ENCODE measurements at places on chromosomes 7 and 10.

DNA sequence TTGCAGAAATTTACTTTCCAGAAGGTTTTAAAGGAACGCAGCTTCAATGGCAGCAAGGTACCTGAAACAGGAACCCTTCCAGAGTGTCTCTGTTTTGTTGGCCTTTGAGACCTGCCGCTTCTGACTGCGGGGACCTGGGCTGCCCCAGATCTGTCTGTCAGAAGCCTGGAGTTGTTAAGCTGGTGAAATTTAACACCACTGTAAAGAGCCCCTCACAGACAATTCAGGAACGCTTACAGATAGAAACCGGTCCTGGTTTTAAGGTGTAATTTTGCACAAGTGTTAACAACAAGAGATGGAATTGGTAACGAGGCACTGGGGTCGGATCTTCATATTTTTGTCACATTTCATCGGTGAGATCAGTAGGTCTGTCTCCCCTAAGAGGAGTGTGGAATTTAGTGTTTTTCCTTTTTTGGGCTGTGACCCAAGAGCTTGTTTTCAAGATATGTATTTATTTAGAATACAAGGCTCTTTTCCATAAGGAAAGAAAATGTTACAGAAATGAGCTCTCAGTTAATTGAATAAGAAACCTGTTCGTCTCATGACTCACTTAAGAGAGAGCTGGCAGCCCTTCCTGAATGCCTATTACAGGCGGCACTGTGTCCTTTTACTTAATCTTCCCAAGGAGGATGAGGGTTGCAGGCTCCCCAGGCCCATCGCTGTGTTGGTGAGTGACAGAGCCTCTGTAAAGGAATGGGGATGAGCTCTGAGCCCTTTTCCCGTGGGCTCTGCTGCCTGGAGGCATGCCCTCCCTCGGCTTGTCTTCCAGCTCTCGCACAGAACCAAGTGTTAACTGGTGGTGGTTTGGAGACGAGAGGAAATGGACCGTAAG, 168.7 kb downstream of the CUX1 start:
- DNase-seq = no peak

DNA sequence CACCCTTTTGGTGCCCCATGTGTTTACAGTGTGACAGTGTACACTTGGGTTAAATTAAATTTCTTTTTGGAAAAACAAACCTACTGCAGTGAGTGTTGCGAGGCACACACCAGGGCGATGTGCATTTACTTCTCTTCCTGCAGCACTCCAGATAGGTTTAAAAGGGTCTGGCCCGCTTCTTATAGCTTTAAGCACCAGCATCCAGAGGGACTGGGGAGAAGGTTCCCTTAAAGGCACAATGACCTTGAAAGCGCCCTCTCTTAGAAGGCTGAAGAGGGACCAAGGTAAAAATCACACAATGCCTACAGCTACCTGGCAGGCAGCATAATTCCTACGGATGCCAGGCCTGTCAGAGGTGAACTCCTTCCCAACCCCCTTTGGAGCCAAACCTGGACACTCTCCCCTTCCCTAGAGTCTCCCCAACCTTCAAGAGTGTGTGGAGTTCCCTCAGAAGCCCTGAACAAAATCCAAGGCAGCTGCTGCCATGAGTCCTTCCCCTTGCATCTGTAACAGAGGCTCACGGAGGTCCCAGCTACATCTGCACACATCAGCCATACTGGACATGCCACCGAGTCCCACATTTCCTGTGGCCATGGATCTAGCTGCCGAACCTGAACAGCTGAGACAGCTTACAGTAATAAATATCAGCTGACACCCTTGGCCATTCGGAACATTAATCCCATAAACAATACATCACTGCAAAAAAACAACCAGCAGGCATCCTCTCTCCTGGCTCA, 33.2 kb downstream of the TRIM8 start:
- no peak for DNase-seq

DNA sequence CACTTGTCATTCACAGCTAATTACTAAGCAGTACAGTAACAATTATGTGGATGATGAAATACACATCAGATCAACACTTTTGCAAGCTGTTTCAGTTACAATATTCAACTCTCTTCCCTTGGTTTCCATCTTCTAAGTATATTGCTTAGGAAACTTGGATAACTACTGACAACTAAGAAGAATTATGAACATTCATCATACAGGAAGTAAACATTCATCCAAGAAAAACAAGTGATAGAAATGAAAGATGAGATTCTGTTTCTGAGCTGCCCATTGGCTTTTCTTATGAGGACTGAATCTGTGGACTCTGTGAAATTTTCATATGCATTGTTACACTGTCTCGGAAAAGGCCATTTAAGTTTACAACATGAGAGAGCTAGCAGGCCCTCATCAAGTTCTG, 240.2 kb downstream of the PRKG1 start:
- DNase-seq = no peak

- no peak for DNase-seq
Observed at GRCh38 chr10:121668314-121669027, 70.2 kb upstream of the FGFR2 start.

GRCh38 chr7:156842740-156843140, 50.2 kb downstream of the LMBR1 start:
- no peak for DNase-seq

DNA sequence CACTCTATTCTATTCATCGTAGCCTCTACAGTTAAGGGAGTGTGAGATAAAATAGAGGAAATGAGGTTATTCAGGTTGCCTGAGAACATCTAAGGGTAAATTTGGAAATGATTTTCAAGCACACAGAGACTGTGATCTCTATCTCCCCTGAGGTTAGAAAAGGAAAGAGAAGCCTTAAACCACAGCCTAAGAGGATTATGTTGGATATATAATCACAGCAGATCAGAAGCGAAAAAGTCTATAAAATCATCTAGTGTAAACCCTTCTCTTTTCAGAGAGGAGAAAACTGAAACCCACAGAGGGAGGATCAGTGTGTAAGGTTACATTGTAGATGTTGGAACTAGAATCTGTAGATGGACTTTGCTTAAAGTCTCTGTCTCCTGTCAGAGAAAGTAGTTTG, 90.6 kb upstream of the SEMA3E start:
- no peak for DNase-seq

DNA sequence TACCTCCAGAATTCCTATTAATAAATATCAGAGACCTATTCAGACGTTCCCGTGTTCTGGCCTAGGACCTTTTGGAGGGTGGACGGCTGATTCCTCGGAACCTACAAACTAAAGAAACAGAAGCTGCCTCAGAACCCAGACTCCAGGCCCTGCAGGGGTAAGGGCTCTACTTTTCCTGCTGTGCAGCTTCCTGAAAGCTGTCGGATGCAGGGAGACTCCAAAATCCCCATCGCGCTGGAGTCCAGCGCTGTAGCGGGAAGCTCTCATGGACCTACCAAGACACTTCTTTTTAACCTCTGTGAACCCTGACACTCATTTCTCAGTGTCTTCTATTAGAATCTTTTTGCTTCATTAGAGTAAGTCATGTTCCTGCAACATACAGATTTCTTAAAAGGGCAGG, 244.5 kb upstream of the PITRM1 start:
- no peak for DNase-seq

DNA sequence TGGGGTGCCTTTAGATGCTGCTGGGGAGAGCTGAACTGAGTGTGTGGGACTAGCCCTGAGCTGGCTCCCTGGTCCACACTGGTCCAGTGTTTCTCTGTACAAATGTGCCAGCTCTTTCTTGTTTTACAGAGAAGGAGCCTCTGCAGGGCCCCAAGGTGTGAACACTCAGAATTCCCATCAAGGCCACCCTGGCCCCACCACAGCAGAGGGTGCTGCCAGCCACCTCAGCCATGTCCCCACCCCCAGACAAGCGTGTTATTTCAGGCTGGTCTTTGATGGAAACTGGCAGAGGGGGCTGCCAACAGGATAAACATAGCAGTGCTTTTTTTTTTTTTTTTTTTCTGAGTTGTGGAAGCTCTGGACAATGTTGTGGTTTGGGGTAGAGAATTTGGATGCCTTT, 68.5 kb upstream of the LRRC18 start:
- no peak for DNase-seq

DNA sequence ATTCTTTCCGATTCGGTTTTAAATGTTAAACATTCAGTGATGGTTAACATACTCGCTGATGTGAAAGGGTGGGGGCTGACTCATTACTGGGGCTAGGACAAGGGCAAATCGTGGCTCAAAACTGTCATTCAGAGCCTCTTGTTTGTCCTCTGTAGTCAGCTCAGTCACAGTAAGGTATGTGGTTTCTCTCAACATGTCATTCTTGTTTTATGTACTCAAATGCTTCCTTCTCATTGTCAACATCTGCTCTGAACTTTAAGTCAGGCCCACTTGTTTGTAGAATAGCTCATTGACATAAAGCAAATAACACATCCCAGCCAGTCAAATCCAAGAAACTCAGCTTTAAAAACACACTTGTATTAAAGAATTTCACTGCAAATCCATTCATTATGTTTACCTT, 7.3 kb downstream of the SLC16A9 start:
- no peak for DNase-seq

DNA sequence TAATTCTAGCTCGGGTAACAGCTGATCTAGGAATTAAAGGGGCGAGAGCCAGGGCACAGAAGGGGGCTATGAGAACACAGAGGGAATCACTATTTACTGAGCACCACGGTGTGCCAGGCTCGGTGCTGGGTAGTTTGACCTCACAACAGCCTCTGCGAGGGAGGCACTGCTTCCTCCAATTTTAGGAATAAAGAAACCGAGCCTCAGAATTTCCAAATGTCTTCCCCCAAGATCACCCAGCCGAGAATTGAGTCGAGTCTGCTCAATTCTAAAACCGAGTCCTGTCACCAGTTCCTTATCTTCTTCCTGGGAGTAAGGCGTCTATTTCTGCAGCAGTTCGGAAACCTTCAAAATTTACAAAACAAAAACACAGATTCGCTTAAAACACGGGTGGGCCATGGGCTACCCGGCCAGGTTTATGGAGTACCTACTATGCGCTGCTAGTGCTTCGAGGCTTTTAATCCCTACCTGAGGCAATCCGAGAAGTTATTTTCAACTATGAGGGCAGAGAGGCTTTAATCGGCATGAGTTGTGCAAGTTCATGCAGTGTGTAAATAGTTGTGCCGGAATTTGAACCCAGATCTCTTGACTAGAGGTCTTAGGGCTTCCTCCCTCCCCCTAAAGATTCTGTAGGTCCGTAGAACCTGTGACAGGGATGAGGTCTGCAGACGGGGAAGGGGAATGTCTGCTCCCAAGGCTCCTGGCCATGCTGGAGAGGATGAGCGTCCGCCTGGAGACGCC, 872 bp upstream of the HMX2 start:
- DNase-seq = no peak

- no peak for DNase-seq
Observed at GRCh38 chr10:43244783-43245182, 22.1 kb downstream of the RASGEF1A start.

DNA sequence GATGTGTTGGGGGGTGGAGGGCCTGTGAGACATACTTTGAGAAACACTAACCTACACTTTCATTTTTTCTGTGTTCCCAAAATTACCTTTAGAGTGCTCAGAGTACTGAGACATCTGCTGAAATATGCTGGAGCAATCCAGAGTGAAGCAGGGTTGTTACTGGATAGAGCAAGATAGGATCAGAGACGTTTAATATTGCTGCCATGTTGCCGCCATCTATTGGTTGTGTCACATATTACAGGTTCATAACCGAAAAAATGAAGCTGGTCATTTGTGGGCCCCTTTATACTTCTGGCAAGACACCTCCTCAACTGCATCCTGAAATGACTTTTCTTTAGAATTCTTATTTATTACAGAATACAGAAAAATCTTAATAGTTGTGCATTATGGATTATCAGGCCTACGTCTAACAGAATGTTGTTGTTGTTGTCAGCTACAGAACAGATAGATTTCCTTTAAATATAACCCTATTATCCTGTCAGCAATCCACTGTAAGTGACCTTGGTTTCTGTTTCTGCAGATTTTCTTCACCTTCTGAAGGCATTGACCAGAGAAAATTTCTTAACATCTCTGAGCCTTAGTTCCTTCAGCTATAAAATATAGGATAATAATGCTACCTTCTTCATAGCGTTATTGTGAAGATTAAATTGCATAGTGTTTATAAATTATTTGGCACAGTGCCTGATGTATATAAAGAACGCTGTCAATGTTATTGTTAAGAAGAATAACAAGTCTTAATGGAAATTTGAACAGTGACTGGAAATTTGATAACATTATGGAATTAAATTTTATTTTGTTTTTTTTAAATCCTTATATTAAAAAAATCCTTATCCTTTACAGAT, 16.2 kb upstream of the DLD start:
- peak; percentile 66 for DNase-seq

- no peak for DNase-seq
Observed at GRCh38 chr7:1943326-1943725, 273.2 kb downstream of the ELFN1 start.

- DNase-seq = no peak
Observed at GRCh38 chr10:67629461-67629971, 66.5 kb downstream of the CTNNA3 start.

DNA sequence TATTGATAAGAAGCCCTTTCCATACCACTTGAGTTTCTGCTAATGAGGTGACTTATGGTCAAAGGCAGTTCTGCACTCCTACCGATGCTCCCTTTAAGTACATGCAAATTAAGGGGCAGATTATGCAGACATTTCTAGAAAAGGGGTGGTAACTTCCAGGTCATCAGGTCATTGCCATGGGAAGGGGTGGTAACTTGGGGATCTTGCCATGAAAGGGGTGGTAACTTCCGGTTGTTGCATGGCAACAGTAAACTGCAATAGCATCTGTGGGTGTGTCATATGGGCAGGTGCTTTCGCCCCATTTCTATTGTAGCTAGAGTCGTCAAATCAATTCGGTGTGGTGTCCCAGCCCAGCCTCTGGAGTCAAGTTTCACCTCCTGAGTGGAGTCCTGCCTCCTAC, 150.9 kb downstream of the UBE2H start:
- no peak for DNase-seq

- no peak for DNase-seq
Observed at GRCh38 chr10:33749790-33750189, 415.3 kb upstream of the NRP1 start.

GRCh38 chr7:46754140-46754720, 827.7 kb downstream of the TNS3 start:
- no peak for DNase-seq

DNA sequence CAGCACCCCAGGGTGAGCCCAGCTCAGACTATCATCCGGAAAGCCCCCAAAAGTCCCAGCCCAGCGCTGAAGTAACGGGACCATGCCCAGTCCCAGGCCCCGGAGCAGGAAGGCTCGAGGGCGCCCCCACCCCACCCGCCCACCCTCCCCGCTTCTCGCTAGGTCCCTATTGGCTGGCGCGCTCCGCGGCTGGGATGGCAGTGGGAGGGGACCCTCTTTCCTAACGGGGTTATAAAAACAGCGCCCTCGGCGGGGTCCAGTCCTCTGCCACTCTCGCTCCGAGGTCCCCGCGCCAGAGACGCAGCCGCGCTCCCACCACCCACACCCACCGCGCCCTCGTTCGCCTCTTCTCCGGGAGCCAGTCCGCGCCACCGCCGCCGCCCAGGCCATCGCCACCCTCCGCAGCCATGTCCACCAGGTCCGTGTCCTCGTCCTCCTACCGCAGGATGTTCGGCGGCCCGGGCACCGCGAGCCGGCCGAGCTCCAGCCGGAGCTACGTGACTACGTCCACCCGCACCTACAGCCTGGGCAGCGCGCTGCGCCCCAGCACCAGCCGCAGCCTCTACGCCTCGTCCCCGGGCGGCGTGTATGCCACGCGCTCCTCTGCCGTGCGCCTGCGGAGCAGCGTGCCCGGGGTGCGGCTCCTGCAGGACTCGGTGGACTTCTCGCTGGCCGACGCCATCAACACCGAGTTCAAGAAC, 1.1 kb downstream of the VIM start:
- DNase-seq = peak; percentile 85
